ENCODE measurements at places on chromosomes 7 and 10. TPM values are rescaled to one million over a fixed set of nuclear protein-coding genes. Genes with fewer than 3 reads are reported as not detected.

The ETV1 gene
- total RNA-seq: 5.4 TPM

The BBS9 gene
- 9.7 TPM for total RNA-seq

The OAT gene
- total RNA-seq: 124 TPM

The PLAC9 gene
- total RNA-seq: 3.9 TPM

The CPA2 gene
- not detected for total RNA-seq

The ARHGAP19 gene
- 11.8 TPM for total RNA-seq

The LIPF gene
- total RNA-seq: not detected

The GHRHR gene
- 0.27 TPM for total RNA-seq

The HOXA5 gene
- 5.9 TPM for total RNA-seq

The LRRD1 gene
- not detected for total RNA-seq

The POMZP3 gene
- total RNA-seq: 3.2 TPM

The LOXL4 gene
- 2.4 TPM for total RNA-seq

The KBTBD2 gene
- total RNA-seq: 48.8 TPM

Measured in endothelial cell of coronary artery (primary cell).